ENCODE measurements at places on chromosomes 11 and 22.

GRCh38 chr22:29816128-29816527 is 21.9 kb downstream of the ASCC2 start:
- no peak for DNase-seq

GRCh38 chr11:61730240-61730994 is 22.0 kb upstream of the MYRF start:
- DNase-seq = no peak

DNA sequence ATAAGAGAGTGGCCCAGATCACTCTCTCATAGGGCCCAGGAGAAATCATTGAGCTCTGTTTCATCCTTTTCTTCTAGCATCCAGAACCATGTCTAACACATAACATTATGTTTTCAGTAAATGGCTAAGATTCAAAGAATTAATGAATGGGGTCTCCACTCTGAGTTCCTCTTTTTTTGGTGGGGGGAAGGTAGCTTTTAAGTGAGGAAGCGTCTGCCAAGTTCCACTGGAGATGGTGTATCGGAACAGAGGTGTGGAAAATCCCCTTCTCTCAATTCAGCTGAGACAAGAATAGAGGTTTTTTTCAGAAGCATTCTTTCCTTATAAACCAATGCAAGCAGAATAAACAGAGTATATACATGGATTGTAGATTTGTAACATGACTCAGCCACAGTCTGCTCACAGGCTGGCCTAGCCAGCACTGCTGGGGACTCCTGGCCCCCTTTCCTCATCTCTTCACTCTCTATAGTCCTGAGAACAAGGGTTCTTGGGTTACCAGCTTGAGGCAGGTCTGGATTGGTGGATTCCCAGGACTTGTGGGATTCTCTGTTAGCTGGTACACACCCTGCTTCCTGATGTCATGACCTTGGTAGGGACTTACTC is 97.2 kb downstream of the TRAF6 start:
- DNase-seq = no peak

DNA sequence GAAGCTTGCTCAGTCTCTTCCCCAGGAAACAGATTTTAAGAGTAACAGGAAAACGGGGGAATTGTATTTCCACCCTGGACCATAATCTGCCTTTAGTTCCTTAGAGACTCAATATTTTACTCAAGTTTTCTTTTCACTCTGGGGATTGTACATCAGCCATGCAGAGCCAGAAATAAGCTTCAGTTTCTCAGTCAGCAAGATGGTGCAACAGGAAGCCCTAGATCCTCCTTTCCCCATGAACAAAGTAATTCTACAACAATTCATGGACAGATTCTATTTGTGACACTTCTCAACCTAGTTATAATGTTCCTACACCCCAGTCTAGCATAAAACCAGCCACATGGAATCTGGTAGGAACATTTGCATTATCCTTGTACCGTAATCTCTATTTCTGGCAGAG is 24.7 kb downstream of the OR8B2 start:
- no peak for DNase-seq

- DNase-seq = no peak
These were observed 92.7 kb downstream of the NTM start for GRCh38 chr11:131463162-131463561.

DNA sequence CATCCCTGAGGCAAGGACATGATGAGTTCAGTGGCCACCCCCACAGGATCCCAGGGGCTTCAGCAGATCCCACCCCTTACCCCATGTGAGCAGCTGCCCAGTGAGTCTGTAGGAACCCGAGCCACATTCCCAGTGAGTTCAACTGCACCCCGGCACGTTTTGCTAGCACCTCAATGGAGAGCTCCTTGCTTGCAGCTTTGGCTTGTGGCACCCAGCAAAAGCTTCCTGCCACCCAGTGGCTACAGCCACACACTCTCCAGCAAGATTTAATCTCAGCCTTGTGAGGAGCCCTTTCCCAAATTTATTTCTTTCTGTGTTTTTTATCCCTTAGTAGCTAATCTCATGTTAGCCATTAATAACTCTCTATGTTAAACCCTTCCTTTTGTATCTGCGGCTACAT is 4.0 kb downstream of the SAA1 start:
- no peak for DNase-seq

GRCh38 chr11:116420030-116420429 is 352.8 kb downstream of the BUD13 start:
- no peak for DNase-seq

DNA sequence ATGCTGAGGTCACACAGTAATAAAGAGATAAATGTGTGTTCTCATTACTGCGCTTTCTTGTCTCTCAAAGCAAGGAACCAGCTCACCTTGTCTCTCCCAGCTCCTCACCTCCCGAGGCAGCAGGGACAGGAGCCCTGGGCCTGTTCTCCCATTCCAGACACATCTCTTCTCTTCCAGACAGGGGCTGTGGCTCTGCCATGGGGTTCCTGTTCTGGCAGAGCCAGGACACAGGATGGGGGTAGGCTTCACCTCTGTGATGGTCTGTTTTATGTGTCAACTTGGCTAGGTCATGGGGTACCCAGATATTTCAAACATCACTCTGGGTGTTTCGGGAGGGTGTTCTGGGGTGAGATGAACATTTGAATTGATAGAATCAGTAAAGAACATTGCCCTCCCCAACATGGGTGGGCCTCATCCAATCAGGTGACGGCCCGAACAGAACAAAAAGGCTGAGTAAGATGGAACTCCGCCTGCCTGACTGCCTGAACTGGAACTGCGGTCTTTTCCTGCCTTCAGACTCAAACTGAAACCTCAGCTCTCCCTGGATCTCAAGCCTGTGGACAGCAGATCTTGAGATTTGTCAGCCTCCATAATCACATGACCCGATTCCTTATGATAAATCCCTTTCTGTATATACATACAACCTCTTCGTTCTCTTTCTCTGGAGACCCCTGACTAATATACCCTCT is 2.0 kb upstream of the VSIG10L2 start:
- no peak for DNase-seq

- no peak for DNase-seq
These were observed 20.6 kb downstream of the MORC2 start for GRCh38 chr22:30947816-30948454.

GRCh38 chr22:36226189-36226588 is 13.1 kb downstream of the APOL2 start:
- DNase-seq = no peak

DNA sequence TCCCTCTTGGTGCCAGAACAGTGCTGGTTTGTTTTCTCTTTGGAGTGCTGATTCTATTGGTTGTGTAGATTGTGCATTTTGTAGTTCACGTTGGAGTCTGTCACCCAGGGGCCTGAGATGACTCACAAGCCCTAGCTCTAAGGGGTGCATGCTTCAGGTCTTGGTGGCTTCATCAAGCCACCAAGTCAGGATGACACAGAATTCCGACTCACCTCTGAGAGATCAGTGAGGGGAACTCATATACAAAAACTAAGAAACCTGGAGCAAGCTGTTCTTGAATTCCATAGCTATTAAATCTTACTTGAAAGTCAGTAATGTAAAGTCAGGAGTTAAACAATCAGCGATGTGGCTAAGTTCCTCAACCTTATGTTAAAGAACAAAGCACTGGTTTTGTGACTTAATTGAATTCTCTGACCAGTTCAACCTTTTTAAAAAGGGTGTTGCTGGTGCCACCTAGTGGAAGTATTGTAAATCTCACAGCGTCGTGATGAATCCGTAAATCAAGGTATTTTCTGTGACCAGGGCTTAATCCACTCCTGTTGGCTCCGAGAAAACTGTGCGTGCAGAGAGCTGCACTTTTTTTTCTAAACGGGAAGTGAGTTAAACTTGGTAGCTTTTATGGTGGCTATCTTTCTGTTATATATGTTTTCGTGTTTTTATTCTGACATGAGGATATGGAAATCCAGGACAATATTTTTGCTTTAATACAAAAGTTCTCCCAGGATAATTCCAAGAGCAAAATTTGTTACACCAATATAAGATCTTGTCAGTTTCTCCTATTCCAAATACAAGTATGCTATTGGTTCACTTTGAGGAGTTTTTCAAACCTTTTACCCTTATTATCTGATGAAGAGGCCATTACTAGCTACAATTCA is 14.6 kb downstream of the MMP13 start:
- no peak for DNase-seq

GRCh38 chr11:293852-294661 is 5.1 kb downstream of the PGGHG start:
- no peak for DNase-seq

GRCh38 chr22:27962268-27963044 is 43.4 kb upstream of the PITPNB start:
- DNase-seq = no peak

Measured in type B pancreatic cell (in vitro differentiated cells).